ENCODE measurements at places on chromosomes 3 and 15.

DNA sequence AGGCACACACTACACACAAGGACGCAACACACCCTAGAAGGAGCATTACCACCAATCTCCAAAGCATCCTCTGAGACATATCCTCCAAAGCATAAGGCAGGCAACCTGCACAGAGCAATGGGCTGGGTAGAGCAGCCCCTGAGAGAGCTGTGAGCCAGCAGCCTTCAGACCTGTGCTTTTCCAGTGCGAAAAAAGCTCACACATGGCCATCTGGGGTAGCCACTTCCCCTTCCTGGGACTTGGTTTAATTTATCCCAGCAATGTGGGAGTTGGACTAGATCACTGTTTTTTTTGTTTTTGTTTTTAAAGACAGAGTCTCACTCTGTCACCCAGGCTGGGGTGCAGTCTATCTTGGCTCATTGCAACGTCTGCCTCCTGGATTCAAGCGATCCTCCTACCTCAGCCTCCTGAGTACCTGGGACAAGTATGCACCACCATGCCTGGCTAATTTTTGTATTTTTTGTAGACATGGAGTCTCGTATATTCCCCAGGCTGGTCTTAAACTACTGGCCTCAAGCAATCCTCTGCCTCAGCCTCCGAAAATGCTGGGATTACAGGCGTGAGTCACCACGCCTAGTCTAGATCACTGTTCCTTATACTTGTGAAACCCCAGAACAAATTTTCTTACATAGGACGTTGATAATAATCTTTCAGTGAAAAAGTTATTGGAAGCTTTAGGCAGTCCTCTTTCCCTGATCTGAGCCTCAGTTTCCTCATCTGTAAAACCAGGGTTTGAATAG, 18.9 kb downstream of the PTPN23 start:
- no peak for DNase-seq

DNA sequence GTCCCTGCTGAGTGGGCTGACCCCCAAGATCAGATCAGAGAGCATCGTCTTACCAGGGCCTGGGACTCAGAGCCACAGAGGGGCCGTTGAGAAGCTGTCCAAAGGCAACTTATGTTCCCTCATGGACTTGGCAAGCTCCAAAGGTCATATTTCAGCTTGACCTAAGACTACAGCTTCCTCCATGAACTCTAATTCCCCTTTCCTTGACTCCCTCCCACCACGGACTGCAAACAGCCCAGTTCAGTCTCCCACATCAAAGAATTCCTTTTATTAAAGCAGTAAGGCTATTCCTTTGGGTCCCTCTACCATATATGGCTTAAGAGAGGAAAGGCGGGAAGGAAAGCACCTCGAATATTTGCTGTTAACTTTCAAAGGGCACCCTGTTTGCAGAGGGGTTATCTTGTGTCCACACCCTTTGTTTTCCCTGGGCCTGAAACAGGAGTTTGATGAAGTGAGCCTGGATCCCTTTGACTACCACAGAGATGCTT, 146.1 kb upstream of the THBS1 start:
- DNase-seq, result no peak

DNA sequence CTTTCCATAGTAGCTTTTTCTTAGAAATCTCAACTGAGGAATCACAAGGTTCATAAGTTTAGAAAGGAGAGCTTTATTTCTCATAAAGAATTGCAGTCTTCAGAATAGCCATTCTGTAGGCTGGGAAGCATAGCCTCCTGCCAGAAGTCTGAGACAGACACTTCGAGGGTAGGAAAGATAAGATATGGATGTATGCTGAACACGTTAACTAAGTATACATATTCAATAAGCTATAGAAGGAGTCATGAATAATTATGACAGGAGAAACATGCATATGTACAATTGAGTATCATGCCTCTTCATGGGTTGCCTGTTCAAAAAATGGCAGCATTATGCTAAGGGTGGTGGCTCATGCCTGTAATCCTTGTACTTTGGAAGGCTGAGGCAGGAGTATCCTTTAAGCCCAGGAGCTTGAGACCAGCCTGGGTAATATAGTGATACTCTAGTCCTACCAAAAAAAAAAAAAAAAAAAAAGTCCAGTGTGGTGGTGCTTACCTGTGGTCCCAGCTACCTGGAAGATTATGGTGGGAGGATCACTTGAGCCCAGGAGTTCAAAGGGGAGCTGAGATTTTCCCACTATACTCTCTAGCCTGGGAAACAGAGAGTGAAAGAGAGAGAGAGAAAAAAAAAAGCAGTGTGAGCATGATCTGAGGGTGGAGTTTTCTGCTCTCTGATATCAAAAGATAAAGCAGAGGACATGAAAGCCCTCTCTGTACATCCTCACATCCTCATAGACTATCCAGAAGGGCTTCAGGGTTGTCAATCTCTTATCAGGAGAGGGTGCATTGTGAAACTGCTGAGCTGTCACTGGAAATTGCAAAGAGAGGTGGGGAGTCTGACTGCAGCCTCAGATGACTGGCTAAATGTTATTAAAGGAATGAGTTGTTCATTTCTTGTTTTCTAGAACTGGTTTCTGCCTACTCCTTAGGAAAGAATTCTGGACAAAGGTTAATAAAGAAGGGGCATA, 23.6 kb upstream of the CADPS start:
- DNase-seq, result no peak

DNA sequence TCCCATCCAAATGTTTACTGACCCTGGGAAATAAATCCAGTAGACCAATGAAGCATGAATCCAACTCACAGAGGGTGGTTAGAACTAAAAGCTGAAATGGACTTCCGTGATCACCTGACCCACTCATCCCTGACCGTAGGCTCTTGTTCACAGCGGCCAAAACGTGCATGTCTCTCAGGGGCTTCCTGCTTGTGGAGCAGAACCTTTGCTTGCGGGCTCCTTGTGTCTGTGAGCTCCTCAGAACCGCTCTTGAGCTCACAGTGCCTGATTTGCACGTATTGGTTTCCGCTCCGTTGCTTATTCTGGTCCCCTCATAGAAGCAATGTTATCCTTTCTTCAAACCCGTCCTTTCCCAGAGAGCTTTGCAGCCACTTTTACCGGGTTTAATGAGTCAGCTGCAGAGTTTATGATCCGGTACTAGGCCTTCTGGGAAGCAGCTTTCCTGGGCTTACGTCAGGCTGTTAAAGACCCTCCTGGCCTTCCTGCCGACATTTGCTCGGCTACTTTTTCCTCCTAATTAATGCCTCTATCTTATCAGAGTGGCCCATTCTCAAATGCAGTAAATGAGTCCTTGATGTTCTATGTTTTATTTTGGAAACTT, 35.4 kb downstream of the LIPC start:
- peak; percentile 90 for DNase-seq

GRCh38 chr15:97706059-97706458, 254.4 kb upstream of the ARRDC4 start:
- no peak for DNase-seq

DNA sequence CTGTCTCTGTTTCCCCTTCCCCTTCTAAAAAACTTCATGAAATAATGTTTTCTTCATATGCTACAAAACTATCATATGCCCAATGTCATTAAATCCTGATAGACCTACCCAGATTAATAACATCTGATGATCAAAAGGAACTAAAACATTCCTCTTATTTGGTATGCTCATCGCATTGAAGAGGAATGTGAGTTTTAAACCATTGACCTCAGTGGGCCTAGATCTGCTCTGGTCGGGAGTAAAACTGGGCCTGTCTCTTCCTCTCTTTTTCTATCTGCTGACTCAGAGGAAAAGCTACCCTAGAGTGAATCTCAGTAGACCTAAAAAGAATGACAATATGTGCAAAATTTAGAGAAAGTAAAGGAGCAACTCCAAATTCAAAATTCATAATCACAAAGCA, 275.8 kb downstream of the SATB1 start:
- DNase-seq, result no peak

- DNase-seq, result peak; percentile 71
These were observed 413 bp downstream of the NUSAP1 start for GRCh38 chr15:41333026-41333562.

DNA sequence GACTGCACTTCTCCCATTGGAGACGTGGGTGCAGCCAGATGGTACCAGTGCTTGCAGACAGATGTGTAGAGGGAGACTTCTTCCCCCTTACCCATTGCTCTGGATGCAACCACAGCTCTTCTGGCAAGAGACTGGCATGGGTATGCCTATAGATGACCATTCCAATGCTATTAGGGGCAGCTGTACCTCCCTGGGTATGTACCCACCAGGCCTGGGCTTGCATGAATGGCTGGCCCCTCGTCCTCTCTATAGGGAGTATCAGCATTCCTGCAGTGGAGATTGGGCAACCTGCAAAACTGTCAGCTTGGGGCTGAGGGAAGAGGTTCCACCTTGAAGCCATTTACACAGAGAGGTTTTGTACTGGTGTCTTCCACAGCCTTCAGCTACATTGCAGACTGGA, 57.6 kb upstream of the FXR1 start:
- no peak for DNase-seq

GRCh38 chr3:184133840-184134745, 1.1 kb upstream of the EIF2B5 start:
- peak; percentile 82 for DNase-seq

GRCh38 chr15:67093504-67093862, 28.1 kb downstream of the SMAD3 start:
- no peak for DNase-seq

- DNase-seq, result no peak
These were observed 43.0 kb upstream of the IDH2 start for GRCh38 chr15:90145259-90145658.

GRCh38 chr3:3074551-3075257, 35.5 kb downstream of the IL5RA start:
- DNase-seq, result no peak

- no peak for DNase-seq
These were observed 185.0 kb upstream of the TOPAZ1 start for GRCh38 chr3:44056446-44057240.

DNA sequence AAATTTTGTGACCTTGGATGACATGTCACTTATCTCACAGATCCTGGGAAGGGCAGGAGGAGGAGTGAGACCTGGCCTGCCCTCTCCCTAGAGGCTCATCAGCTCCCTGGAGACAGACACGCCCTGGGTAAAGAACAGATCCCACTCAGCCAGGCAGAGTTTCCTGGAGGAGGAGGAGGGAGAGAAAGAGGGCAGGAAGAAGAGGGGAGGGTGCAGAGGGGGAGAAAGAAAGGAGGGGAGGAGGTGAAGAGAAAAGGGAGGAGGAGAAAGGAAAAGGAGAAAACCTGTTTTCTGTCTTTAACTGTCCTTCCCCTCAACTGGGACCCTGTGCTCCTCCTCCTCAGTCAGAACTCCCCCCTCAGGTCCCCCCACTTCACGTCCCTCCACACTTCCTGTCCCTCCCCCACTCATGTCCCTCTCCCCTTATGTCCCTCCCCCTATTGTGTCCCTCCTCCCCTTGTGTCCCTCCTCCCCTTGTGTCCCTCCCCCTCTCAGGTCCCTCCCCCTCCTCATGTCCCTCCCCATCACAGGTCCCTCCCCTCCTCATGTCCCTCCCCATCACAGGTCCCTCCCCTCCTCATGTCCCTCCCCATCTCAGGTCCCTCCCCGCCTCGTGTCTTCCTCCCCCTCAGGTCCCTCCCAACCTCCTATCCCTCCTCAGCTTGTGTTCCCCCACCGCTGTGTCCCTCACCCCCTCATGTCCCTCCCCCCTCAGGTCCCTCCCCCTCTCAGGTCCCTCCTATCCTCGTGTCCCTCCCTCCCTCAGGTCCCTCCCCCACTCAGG, 52.3 kb upstream of the CGNL1 start:
- DNase-seq, result peak; percentile 94

DNA sequence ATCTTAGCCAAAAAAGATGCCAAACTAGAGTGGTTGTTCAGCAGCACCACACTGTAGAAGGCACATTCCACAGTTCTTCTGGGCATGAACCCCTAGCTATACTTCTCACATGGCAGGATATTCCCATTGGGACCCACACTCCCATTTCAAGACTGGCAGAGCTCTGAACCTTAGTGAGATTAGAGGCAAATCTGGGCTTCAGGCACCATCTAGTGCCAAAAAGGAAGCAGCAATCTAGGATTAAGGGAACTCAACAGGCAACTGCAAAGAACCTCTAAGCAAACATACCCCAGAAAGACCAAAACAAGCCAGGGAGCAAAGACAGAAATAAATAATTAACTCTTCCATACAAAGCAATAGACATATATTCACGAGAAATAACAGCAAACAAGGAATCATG, 66.2 kb downstream of the TAFA4 start:
- no peak for DNase-seq

DNA sequence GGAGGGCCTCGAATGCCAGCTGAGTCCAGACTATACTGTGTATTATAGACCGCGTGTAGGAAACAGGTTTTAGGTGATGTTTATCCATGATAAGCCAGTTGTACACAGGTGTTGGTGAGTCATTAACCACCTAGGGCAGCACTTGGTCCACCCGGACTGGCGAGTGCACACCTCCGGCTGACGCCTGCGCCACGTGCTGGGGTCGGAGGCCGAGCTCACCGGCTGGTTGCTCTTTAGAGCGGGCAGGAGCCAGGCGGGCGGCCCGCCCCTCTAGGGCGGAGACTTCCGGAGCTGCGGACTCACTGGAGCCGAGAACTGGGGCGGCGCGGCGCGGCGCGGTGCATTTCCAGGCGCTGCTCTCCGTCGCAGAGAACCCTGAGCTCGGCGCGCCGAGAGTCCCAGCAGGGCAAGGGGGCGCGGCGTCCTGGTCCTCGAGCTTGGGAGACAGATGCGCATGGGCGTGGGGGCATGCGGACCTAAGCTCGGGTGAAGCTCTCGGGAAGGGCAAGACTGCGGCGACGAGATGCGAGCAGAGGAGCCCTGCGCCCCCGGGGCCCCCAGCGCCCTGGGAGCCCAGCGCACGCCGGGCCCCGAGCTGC, at the start of gene ESYT3:
TSS of gene ESYT3 (plus strand) at position 341 of the 599 bp plus-strand sequence. CDS start at position 524, 183 bp downstream.
- DNase-seq, result peak; percentile 38

- DNase-seq, result no peak
These were observed 664.2 kb upstream of the CFAP20DC start for GRCh38 chr3:59714066-59714465.

DNA sequence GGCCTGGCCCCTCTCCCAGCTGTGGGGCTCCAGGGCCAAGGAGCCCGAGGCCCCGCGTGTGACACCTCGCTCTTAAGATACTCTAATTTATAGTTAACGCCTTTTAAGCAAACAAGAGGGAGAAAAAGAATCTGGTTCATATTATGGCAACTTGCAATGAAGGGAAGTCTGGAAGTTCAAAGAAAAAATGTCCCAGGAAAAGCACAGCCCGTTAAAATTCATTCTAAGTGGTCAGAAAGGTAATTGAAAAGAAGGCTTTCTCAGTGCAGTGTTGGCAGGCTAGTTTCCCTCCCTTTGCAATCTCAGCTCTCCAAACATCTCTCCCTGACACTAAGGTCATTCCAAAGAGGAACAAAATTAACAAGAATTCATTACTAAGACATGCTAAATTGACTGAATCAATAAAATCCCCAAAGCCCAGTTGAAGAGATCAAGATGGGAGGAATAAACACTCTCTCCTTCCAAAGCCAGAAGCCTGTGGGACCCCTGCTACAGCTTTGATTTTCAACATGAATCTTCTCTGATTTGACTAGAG, 339.3 kb downstream of the THSD4 start:
- no peak for DNase-seq

GRCh38 chr3:71288269-71288930, 295.1 kb downstream of the FOXP1 start:
- no peak for DNase-seq

GRCh38 chr3:73552700-73553099, 72.0 kb downstream of the PDZRN3 start:
- no peak for DNase-seq
